ENCODE measurements at places on chromosomes 7 and 10. TPM values are rescaled to one million over a fixed set of nuclear protein-coding genes. Genes with fewer than 3 reads are reported as not detected.

The PPA1 gene
- 69.8 TPM for total RNA-seq

DNA sequence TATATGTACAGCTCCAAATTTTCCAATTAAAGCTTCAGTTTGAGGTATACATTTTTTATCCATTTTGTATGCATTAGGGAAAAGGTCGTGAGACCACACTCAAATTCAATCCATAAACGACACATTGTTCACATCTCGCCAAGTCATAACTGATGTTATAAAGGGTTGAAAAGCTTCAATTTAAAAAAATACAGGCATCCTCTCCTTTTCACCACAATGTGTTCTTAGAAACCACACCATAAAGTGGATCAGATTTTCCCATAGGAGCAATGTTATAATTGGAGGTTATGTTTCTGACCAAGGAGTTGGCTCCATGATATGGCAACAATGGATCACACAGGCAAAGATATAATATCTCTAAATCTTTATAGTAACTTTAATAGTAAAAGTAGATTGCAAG lies 663.6 kb downstream of the PARD3 start:
- DNase-seq: no peak

DNA sequence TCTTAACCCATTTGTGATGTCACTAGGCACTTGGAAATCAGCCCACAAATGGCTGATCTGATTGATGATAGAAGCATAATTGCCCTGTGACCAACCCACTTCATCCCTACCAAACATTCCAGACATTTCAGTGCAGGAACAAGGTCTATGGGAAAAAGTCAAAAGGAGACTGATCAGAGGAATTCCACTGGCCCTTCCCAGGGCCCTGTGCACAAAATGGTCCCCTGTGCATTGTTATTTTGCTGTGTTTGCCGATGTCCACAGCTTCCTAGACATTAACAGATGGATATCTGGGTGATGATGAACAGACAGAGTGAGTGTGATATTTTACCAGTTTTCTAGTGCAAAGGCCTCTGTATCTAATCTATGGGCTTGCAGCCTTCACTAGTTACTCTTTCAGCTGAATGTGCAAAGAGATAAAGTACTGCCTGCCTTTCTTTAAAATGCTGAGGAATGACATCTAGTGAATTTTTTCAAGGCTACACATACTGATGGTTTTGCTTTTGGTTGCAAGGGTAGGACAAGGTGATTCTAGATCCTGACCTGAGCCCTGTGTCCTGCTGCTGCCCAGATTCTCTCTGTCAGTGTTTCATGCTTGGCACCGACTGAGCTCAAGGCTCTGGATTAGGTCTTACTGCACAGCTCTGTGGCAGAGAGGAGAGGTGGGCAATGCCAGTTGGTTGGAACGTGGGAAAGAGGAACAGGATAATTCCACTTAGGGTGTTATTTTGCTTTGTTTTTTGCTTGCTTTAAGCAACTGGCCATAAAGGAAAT lies 55.4 kb downstream of the CALD1 start:
- no peak for DNase-seq

GRCh38 chr10:58086144-58086762 lies 181.4 kb downstream of the IPMK start:
- DNase-seq: no peak

DNA sequence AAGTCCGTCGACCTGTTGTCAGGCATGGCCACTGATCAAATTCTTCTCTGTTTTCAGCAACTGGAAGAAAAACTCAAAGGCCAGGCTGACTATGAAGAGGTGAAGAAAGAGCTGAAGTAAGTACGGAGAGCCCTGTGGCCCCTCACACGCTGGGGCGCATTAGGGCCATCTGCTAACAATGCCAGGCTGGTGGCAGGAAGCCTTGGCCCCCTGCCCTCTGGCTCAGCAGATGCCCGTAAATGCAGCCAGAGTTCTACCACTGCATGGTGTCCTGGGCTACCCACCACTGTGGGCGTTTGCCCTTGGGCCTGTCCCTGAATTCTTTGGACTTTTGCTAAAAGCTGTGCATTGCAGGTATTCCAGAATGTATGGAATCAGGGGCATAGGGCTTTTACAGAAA lies 96.9 kb upstream of the SH2B2 start:
- no peak for DNase-seq

GRCh38 chr7:140870003-140870402 lies 54.7 kb downstream of the BRAF start:
- DNase-seq: no peak

All from T-helper 17 cell (primary cell).